Smooth muscle cell of bladder (primary cell): ENCODE measurements at places on chromosomes 13 and 19. TPM values are rescaled to one million over a fixed set of nuclear protein-coding genes. Genes with fewer than 3 reads are reported as not detected.

MZT1 gene
- total RNA-seq, result 4.8 and 5.0 TPM in 2 replicates

NCAN gene
- total RNA-seq, result not detected in 2 replicates

MCF2L gene
- 0.14 and 0.55 TPM in 2 replicates for total RNA-seq

ZNF568 gene
- 18.0 and 18.2 TPM in 2 replicates for total RNA-seq

TMEM59L gene
- 1.00 and 2.3 TPM in 2 replicates for total RNA-seq

DAND5 gene
- not detected in 2 replicates for total RNA-seq

FOXA3 gene
- total RNA-seq, result not detected in 2 replicates

PEAK3 gene
- total RNA-seq, result not detected in 2 replicates

NTF4 gene
- total RNA-seq, result not detected in 2 replicates

COL4A2 gene
- 194 and 287 TPM in 2 replicates for total RNA-seq

SELENOV gene
- total RNA-seq, result not detected in 2 replicates

NLRP4 gene
- total RNA-seq, result not detected in 2 replicates

ZNF780A gene
- total RNA-seq, result 13.4 and 15.3 TPM in 2 replicates

NFIC gene
- total RNA-seq, result 33.4 and 34.5 TPM in 2 replicates

SRRM5 gene
- not detected in 2 replicates for total RNA-seq

KLK3 gene
- not detected in 2 replicates for total RNA-seq

GARIN5A gene
- total RNA-seq, result 0.09 and 0.28 TPM in 2 replicates

DHDH gene
- total RNA-seq, result 0.14 and 0.18 TPM in 2 replicates

CADM4 gene
- 2.0 and 3.0 TPM in 2 replicates for total RNA-seq

FAAP24 gene
- 0.85 and 0.92 TPM in 2 replicates for total RNA-seq

ZNF415 gene
- total RNA-seq, result 11.3 and 13.7 TPM in 2 replicates

CPAMD8 gene
- 0.28 and 0.43 TPM in 2 replicates for total RNA-seq

RANBP3 gene
- 30.6 and 33.7 TPM in 2 replicates for total RNA-seq

ACP7 gene
- 0.09 TPM in 1 of 2 replicates, not detected in the other for total RNA-seq

TBC1D17 gene
- 7.5 and 10.2 TPM in 2 replicates for total RNA-seq

SPHK2 gene
- 4.7 and 5.6 TPM in 2 replicates for total RNA-seq

AMER2 gene
- not detected in 2 replicates for total RNA-seq
